Left renal pelvis (tissue), 4 donors: ENCODE measurements at places on chromosomes 6 and 20.
A peak's percentile ranks its signal among the peaks of the same experiment; 100 is the strongest.

- no peak for DNase-seq
Measured at GRCh38 chr20:60304026-60304590, 345.9 kb downstream of the CDH26 start.

DNA sequence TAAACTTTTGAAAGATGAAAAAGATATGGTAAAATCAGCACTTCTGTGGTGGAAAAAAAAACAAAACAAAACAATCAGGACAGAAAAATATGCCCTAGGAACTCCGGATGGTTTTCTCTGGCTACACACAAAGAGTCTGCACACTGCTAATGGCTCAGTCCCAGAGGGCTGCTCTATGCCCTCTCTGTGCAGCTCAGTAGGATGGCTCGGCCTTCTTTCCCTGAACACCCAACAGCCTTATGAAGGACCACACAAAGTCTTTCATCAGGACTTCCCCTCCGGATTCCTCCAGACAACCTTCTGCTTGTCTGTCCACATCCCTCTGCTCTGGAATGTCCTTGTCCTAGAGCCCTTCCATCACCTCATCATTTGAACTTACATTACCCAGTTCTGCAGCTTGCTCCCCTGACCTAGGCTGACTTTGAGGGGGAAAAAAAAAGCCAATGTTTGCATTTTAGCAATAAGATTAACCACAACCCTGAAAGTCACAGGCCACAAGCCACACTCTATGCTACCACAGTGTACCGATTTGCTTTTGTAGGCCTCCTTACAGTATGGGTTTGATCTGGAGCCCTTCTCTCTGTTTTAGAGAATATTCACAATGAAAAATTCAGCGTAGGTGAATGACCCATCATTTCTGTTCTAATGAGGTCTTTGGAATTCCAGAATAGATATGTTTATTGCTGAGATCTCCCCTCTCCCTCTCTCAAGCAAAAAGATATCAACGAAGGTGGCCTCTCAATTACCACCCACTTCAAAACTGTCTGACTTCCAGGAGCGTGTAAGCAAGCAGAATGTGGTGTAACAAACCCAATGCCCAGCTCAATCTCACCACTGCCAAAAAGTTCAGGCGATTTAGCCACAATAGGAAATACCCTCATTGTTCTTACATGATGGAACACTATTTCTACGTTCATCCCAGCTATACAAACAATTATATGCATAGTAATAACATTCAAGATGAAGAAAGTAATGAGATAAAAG lies 164.0 kb downstream of the GMDS start:
- DNase-seq, result no peak

DNA sequence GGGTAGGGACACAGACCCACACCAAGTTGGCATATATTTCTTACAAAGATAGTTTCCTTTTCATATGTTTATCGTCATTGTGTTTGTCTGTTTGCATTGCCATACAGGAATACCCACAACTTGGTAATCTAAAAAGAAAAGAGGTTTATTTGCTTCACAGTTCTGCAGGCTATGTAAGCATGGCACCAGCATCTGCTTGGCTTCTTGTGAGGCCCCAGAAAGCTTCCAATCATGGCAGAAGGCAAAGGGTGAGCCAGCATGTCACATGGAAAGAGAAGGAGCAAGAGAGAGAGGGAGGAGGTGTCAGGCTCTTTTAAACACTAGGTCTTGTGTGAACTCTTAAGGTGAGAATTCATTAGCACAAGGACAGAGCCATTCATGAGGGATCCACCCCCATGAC lies 52.5 kb downstream of the CCN2 start:
- DNase-seq, result no peak

DNA sequence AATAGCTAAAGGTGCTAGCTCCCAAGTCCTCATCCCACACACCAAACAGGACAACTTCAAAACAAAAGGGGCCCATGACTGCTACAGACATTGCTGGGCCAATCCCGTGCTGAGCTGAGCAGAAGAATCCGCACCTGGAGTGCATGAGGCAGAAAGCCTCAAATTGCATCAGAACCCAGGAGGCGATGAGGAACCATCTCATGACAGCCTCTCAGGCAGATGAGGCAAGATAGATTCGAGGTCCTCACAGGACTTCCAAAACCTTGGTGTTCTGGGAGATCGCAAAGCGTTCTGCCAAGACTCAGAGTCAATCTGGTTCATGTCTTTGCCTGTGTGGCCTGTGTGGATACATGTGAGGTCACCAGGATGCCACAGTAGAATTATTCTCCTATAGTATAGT lies 32.8 kb upstream of the SSTR4 start:
- DNase-seq, result no peak

DNA sequence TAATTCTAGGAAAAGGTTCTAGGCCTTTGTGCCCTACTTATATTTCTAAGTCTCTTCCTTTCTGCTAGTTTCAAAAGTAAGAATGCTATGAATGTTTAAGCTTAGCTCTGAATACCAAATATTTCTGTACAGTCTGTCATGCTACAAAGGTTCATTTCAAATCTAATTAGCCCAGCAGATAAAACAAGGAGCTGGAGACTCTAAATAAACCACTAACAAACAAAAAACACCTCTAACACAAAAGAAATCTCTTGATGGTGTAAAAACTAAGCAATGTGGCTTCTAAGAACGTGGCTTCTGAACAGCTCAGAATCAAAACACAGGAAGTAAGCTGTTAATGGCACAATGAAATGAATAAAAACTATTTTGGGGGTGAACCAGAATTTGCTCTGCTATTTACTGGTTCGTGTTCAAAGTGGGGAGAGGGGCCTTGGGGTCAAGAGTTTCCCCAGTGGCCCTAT lies 198.3 kb downstream of the BCAS1 start:
- DNase-seq, result no peak

DNA sequence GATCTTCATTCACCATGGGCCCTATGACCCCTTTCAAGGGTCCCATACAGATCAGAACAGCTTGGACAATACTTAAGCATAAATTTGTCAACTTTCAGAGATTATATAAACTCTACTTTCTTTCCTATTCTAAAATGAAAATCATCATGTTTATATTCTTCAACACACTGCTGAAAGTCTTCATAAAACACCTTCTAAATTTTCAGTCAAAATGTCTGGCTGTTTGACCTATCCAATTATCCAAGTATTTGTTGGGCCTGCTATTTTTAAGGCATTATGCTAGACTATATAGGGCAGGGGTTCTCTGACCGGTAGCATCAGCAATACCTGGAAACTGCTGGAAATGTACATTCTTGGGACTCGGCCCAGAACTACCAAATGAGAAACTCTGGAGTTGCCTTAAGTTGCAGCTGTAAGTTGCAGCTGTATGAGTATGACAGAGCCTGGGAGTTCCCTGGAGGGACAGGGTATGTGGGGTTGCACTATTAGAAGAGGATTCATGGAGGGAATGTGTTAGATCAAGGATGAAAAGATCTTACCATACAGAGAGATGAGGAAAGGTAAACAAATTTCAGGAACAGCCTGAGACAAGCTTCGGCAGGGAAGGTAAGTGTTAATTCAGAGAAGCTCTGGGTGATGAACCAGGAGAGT lies 293.0 kb downstream of the ADGB start:
- no peak for DNase-seq

DNA sequence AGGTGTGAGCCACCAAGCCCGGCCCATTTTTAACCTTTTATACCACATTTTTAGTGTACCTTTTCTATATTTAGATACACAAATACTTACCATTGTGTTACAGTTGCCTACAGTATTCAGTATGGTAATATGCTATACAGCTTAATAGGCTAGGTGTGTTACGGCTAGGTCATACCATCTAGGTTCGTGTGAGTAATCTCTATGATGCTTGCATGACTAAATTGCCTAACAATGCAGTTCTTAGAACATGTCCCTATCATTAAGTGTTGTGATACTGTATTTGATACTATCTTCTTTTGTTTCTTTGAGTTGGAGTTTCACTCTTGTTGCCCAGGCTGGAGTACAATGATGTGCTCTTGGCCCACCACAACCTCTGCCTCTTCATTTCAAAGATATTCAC lies 387.7 kb upstream of the SASH1 start:
- no peak for DNase-seq

GRCh38 chr6:1208876-1209275 lies 103.0 kb upstream of the FOXQ1 start:
- DNase-seq, result no peak

DNA sequence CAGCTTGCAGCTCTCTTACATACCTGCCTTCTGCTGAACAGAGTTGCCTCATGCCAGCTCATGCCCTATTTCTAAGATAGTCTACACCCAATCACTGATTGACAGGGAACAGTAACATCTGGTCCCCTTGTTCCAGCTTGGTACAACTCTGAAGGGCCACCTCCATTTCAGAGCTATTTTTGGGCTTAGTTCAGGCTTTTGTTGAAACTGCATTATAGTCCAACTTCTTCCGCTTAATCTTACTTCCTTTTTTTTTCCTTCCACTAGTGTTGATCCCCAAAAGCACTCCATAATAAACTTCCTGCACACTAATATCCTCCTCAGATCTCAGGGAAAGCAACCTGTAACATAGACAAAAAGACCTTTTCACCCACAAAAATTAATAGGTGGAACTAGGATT lies 65.7 kb upstream of the TNFRSF21 start:
- no peak for DNase-seq

- DNase-seq, result no peak
Measured at GRCh38 chr6:79686707-79687309, 55.7 kb downstream of the SH3BGRL2 start.

DNA sequence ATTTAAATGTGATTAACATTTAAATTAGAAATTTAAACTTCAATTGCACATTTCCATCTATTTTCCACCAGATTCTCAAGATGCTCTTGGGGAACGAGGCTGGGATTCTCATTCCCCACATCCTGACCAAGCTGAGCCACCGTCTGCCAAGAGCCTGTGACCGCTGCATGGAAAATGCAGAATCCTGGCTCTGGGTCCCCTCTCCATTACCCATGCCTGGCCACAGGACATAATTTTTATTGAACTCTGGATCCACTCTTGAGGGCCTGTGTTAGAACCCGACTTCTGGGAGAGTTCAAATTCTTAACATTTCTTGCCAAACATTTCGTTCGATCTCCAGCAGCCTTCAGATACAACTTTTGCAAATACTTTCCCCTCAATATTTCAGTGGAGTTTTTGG lies 201.6 kb upstream of the SNX9 start:
- no peak for DNase-seq

DNA sequence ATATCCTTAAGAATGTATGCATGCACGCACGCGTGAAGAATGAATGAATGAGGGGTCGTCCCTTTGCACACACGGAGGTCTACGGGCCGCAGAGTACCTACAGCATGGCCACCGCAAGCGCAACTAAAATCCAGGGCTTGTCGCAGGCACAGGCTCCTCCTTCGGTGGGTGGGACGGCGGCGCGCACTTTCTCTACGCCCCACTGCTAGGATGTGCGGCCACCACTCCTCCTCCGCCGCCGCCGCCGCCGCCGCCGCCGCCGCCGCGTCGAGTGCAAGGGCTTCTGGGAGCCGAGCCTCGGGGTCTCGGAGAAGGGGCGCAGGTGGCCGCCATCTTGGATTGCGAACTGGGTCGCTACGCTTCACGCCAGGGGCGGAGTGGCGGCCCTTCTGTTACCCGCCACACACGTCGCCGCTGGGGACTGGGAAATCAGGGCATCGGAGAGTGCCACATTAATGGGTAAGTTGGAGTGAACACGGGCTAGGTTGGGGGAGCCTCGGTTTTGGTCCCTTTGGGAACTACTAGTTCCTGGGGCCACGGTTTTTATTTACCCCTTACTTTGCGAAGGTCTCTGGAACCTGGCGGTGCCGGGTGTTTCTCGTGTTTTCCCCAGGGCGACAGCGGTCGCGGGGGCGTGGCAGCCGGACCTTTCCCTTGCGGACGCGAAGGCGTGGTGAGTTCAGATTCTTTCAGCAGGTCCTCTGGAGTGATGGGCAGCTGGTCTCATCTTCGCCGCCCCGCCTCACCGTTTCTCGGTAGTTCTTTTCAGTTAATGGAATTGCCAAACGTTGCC lies at the start of gene KPNA5:
Gene KPNA5, plus strand, starts transcription at position 332 of the 793 bp plus-strand sequence. Its CDS starts 124 bp downstream, at position 456.
- DNase-seq, result peak; percentile 77

GRCh38 chr6:23659125-23659524 lies 466.9 kb upstream of the NRSN1 start:
- DNase-seq, result no peak

DNA sequence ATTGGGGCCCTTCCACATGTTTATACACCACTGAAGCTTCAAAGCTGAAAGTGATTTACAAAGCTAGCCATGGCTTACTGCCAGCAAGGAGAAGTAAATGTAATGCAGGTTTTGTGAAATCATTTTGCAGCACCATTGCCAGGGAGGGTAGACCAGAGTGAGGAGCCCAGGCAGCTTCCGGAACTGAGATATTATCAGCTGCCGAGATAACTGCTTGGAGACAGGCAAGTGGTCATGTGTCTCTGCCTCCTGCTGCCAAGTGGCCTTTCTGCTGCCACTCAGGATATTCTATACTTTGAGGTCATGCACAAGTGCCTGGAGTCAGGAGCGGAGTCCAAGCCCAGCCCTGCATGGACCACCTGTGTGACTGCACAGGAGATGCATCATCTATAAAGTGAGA lies 160.2 kb downstream of the SYNDIG1 start:
- no peak for DNase-seq

DNA sequence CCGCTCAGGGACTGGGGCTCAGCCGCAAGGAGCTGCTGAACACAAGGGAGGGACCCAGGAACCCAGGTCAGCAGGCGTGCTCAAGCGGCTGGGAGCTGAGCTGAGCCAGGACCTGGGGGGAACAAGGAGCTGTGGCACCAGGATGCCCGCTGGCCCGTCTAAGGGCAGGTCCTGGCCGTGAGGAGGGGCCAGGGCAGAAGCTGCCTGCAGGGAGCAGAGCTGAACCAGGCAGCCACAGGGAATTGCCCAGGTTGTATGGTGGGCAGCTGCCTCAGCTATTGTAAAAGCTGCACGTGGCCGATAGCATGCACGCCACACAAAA lies 133.3 kb downstream of the AGPAT4 start:
- no peak for DNase-seq

DNA sequence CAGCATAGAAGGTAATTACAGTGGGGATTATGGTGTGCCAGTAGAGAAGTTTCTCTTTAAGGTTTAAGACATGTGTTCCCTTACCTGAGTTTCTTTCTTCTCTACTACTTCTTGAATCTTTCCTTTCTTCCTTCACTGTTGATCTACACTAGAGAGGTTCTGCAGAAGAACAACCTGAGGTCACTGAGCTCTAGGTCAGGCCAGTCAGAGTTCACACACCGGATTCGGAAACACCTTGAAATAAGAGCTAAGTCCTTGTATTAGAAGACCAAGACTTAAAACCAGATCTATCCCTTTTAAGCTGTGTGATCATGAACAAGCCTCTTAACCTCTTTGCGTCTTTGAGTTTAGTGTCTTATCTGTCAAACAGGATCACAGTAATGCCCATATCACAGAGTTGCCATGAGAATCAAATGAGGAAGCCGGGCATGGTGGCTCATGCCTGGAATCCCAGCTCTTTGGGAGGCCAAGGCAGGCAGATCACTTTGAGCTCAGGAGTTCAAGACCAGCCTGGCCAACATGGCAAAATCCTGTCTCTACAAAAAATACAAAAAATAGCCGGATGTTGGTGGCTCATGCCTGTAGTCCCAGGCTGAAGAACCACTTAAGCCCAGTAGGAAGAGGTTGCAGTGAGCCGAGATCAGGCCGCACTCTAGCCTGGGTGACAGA lies 22.0 kb upstream of the TGM3 start:
- DNase-seq, result no peak

DNA sequence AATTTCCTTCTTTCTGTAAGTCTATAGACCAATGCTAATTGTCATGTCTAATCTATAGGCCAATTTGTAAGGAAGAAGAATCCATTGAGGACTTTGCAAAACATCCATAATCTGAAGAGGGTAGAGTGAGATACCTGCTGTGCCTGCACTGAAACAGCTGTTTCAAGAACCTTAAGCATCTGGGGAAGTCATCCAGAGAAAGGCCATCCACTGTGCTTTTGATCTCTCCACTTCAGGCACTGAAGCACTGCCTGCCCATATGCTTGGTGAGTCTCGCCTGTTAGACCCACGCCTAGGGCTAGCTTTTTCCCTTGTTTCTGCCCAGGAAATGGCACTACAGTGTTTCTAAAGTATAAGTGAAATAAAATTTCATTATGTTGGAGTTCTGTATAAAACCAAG lies 921.8 kb upstream of the EPHA7 start:
- DNase-seq, result no peak
